ENCODE measurements at places on chromosomes 2 and 18.

DNA sequence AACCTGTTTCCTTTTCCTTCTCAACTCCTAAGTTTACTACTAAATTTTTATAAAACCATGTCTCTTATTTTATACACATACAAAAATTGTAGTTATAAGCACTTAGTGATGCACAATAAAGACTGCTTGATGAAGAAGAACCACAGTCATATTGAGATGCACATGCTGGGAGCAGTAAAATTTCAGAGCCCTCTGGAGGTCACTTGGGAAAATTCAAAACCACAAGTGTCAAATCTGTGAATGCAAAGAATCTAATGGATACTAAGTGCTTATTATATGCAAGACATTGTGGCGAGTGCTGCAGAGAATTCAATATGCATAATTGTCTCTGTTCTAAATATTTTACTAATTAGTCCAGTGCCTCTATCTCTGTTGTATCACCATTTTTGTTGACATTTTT lies 180.5 kb downstream of the VWC2L start:
- no peak for DNase-seq

GRCh38 chr2:24461685-24462084 lies 29.4 kb upstream of the NCOA1 start:
- DNase-seq = no peak

- no peak for DNase-seq
Measured at GRCh38 chr2:150508497-150509137, 21.1 kb upstream of the RND3 start.

- no peak for DNase-seq
Measured at GRCh38 chr18:12543697-12544096, 114.2 kb downstream of the SPIRE1 start.

DNA sequence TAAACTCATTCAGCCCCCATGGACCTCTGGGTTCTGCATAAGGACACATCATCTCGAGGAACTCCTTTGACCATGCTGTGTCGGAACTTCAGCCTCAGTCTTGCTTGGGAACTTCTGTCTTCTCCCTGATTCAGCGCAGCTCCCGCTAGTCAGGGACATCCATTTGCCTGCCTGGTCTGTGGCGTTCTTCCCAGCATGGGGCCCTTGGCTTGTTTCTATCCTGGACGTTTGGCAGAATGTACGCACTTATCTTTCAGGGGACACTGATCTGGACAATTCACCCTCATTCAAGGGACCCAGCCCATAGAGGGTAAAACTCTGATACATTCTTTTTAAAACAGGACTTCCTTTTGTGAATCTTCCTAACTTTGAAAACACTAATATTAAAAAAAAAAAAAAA lies 75.8 kb upstream of the WIPF1 start:
- no peak for DNase-seq

GRCh38 chr2:229249536-229249935 lies 21.6 kb downstream of the PID1 start:
- DNase-seq = no peak

DNA sequence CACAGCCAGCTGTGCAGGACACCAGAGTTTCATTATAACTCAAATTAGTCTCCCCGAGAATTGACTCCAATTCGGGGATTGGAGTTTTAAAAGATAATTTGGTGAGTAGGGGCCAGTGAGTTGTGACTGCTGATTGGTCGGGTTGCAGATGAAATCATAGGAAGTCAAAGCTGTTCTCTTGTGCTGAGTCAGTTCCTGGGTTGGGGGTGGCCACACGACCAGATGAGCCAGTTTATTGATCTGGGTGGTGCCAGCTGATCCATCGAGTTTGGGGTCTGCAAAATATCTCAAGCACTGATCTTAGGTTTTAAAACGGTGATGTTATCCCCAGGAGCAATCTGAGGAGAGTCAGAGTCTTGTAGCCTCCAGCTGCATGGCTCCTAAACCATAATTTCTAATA lies 82.7 kb upstream of the SLC66A3 start:
- DNase-seq = no peak

DNA sequence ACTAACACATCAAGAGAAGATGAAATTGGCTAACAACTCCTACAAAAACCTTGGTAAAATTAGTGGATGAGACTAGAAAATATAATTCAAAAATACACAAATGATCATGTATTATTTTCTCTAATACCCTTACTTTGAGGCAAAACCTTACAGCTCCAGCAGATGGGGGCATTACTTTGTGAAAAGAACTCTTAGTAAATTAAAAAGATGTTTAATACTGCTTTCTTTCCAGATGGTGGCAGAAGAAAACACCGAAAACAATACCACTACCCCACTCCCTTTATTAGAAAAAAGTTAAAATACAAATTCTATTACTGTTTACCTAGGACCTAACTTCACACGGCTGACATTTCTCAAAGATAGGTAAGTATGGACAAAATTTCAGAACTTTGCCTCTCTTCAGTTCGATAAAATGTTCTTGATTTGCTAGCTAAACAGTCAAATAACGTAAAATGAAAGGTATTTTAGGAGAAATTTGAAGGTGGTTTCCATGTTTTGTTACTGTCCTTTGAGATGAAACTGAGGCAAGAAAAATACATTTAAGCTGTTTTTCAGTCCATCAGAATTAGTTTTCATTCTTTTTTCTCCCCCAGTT lies 30.6 kb downstream of the ORC4 start:
- peak; percentile 76 for DNase-seq

DNA sequence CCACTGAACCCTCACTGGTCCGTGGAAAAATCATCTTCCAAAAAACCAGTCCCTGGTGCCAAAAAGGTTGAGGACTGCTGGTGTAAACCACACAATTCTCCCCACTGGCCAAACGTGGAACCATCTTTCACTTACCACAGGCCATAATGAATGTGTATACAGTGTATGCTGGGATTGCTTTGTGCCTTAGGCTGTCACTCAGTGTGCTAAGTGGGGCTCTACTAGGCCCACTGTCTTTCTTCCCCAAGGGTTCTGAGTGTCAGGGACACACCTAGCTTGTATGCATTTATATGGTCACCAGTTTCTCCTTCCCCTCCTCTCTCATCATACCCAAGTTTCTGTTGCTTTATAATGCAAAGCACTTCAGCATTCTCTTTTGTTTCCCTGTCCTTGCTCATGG lies 27.2 kb downstream of the SCYGR8 start:
- no peak for DNase-seq

DNA sequence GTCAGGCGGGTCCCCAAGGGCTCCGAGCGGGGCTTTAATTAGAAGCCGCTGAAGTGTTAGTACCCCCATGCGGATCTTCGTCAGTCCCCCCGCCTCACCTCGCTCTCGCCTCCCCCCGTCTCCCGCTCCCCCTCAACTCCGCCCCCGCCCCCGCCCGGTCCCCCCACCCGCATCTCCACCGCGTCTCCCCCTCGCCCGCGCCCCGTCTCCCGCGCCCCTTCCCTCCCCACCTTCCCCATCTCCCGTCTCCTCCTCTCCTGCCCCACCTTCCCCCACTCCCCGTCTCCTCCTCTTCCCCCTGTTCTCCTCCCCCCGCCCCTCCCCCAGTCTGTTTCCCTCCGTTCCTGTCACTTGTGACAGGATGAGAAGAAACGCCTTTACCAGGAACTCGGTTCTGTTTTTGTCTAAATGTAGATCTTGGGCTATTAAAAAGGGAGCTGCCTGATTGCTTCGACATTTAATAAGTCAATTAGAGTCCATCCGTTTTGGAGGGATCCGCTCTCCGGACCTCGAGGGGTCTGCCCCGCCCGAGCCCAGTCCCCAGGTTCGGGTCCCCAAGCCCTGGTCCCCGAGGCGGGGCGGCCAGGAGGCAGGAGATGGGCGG lies 969 bp upstream of the ALKAL2 start:
- DNase-seq = no peak

GRCh38 chr2:150162241-150162942 lies 325.1 kb downstream of the RND3 start:
- DNase-seq = no peak

DNA sequence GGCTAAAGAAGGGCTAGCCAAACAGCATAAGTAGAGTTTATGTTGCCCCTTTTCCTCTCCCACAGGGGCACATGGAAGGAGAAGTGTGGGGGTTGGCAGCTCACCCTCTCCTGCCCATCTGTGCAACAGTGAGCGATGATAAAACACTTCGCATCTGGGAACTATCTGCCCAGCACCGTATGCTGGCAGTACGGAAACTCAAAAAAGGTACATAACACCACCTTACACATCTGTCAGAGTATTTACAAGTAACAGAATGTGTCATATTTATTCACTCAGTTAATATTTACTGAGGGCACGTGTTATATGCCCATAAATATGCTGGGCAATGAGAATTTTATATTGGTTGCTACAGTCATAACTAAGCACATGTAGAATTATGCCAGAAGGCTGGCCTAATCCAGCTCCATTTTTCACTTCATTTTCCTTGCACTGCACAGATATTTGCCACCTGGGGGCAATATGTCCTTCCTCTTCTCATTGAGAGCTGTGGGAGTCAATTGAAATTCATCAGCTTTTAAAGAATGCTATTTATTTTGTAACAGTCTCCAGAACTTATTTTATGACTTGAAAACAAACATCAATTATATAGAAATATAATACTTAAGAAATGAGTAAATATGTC lies 150.6 kb downstream of the RTN4 start:
- DNase-seq = peak; percentile 43

DNA sequence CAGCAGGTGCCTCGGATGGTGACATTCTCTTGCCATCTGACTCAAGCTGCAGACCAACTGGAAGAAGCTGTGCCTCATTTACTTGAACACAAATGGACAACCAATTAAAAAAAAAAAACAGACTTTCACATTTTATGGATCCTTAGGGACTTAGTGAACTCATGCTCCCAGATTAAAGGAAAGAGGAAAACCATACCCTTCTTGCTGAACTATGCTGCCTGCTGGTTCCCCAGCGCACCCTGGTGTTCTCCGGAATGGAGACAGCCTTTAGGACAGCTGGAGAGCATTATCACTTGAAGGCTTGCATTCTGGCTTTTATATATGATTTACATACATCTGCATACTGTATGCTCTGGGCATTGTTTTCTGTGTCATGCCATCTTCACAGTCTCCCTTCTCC lies 370.7 kb downstream of the SLC4A3 start:
- peak; percentile 51 for DNase-seq

DNA sequence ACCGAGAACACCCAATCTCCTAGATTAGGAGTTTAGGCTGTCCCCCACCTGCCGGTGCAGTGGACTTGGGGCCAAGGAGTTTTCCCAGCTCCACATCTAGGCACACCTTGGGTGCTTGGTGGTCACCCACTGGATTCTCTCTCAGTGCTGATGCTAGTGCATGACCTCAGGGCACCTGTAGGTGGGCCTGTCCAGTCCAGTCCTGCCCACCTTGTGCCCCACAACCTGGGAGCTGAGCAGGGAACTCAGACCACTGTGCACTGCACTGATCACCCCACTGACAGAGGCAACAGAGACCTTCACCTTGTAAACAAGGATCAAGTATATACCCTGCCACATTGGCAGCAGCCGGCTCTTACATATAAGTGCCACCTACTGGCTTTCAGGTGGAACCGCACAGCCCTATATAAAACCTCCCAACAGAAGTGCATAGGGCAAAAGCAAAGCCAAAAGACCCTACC lies 12.7 kb upstream of the CDH19 start:
- no peak for DNase-seq

DNA sequence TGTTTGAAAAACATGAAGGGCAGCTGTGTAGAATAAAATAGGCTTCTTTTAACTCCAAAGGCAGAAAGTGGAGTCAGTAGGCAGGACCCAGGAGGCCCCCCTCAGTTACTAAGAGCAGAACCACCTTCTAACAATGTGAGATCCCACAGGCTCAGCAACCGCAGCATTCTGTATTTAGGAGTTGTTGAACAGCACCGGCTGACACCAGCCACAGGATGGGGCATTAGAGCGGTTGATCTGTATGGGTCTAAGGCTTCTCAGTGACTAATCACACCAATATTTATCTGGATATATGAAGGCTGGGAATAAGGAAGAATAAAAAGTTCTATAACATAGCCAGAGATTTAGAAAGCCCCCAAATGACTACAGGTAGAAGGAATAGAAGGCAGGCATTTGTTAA lies 51.7 kb downstream of the MYO5B start:
- no peak for DNase-seq

DNA sequence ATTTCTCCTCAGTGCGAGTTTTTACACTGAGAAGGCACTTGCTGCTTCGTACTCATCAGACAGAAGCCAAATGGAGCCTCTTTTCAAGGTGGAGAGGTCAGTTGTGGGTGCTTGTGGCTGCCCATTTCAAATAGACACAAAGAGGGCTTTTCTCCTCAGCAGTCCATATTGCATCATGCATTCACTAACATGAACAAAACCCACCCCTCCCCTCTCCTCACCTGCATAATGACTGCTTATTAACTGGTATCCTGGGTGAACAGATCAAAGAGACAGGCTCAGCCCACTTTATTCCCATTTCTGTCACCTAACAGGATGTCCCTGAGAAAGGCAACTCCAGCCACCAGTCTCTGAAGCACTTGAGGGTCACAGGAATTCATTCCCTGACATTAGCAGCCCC lies 28.9 kb downstream of the KLF7 start:
- DNase-seq = no peak

DNA sequence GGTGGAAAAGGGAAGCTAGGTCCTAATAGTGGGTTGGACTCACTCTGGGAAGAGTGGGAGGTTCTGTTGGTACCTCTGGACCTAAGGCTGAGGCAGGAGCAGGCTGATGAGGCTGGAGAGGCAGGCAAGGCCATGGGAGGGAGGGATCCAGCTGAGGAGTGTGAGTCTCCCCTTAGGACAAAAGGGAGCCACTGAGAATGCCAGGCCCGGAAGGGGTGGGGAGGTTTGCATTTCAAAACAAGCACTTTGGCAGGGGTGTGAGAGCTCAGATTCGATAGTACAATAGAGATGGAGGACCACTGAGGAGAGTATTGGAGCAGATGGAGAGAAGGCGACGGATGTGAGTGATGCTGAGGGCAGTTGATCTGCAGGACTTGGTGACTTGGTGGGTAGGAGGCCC lies 132.1 kb upstream of the CAPN13 start:
- no peak for DNase-seq

- no peak for DNase-seq
Measured at GRCh38 chr2:205565142-205565522, 117.2 kb upstream of the NRP2 start.

DNA sequence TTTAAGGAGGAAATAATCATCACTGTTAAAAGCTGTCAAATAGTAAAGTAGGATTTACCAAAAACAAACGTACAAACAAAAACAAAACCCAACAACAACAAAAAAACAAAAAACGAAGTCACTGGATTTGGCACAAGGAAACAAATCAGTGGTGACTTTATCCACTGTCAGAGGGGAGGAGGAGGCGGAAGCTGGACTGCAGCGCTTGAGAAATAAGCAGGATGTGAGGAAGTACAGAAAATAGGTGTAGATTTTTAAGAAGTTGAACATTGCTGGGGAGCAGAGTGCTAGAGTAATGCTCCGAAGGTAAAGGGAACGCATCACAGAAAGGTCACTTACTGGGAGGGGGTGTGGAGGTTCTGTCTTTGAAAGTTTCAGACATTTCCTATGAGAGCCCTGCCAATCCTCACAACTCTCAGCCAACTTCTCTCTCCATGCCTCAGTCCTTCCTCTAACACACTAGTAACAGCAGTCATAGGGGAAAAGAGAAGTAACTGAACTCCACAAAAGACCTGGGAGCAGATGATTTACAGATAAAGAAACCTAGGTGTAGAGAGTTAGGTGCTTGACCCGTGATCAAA lies 220.2 kb upstream of the SMAD7 start:
- DNase-seq = no peak

Data from COLO829 (cell line).